ENCODE measurements at places on chromosomes 13 and 19.

- DNase-seq, result no peak
These were observed 51.7 kb downstream of the ZNF91 start for GRCh38 chr19:23343434-23344010.

GRCh38 chr13:76383676-76384461, 502.3 kb downstream of the KCTD12 start:
- no peak for DNase-seq

- DNase-seq, result no peak
These were observed 1.6 kb downstream of the GPR4 start for GRCh38 chr19:45600340-45600885.

- DNase-seq, result no peak
These were observed 51.2 kb downstream of the NLRP12 start for GRCh38 chr19:53772943-53773342.

DNA sequence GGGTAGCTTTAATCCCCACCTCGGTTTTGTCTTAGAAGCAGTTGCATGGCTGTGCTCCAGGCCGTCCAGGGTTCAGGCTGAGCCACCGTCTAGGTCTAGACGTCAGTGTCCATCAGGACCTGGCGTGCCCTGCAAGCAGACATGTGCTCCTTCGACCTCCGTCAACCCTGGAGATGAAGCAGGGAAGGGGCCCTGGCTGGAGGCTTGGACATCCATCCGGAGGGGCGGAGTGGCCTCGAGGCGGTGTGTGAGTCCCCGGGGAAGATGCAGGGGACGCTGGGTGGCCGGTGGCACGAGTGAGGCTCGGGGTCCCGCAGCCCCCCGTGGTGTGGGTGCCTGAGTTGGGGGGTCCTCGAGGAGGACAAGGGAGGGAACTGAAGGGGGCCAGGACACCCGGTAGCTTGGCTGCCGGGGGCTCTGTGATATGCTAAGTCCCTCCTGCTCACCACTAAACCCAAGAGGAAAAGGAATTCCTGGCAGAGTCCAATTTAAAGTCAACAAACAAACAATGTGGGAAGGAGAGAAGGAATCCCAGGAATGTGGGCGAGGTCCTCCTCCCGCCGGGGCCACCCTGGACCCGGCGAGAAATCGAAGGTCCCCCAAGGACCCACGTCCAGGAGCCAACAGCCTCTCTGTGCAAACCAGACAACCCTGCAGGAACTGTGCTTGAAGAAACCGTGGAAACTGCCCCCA, 14.9 kb upstream of the PTBP1 start:
- no peak for DNase-seq

DNA sequence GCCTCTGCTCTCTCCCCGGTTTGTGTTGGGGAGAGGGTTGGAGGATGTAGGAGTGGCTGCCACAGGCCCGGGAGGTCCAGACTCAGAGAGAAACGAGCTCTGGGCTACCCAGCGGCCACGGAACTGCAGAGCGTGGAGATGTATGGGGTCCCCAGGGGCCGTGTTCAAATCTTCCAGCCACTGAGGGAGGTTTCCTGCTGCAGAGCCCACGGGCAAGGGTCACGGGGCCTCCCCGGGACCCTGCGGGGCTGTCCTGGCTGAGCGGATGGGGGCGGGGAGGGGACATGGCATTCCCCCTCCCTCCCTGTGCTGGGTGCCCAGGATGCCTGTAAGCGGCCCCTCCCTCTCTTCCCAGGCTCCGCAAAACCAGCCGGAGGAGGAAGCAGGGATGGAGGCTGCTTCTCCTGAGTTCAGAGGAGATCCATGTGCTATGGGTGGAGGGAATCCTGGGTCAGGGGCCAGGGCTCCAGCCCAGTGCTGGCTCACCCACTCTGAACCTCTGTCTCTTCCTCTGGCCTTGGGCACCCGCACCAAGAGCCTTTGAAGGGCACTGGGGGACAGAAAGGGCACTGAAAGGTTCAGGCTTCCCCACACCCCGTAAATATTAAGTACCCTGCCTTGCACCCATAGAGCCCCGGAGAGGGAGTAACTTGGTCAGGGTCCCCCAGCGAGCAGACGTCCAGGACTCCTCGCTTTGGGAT, 22.6 kb downstream of the SMIM24 start:
- no peak for DNase-seq

- no peak for DNase-seq
These were observed 142.8 kb downstream of the KLF5 start for GRCh38 chr13:73201626-73202025.

DNA sequence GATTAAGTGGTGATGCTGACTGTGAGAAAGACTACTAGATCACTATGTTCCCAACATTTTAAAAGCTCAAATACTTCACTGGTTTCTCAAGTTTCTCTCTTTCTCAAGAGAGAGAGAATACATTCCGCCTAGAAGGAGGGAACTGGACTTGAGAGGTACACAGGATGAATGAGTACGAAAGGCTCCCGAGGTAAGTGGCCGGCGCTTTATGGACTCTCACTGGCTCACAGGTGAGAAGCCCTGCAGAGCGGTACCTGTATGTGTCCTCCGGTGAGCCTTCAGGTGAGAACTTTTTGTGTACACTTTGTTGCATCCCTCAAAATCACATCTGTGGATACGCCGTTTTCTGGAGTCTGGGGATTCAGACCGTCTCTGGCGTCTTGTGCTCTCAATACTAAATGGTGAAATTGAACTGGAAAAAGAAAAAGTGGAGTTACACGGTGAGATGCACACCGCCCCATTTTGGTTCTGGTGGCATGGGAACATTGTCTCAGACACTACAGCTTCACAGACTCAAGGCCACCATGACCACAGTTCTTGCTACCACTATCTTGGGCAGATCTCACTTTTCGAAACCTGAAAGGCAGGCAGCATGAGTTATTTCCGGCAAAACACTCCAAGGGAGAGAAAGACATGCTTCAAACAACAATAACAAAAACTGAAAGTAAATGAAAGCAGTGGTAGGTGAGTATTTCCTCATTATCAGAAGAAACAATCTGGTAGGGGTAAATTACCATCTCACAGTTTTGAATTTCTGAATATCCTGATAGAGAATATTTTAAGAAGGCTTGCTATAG, 418.9 kb downstream of the KLF12 start:
- no peak for DNase-seq

DNA sequence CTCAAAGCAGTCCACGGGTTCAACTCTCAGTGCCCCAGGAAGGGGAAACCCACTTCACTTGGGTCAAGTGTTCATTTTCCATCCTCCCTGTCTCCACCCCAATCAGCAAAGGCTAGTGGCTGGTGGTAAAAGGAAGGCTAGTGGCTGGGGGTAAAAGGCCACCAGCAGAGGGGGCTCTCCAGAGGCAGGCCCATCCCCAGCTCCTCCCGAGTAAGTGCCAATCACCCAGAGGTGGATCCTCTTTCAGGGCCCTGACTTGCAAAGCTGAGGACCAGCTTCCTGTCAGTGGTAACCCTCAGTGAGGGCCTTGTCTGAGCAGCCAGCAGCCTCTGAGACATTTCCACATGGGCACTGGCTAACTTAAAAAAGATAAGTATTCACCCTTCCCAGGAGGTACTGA, 22.0 kb upstream of the TPT1 start:
- DNase-seq, result no peak

DNA sequence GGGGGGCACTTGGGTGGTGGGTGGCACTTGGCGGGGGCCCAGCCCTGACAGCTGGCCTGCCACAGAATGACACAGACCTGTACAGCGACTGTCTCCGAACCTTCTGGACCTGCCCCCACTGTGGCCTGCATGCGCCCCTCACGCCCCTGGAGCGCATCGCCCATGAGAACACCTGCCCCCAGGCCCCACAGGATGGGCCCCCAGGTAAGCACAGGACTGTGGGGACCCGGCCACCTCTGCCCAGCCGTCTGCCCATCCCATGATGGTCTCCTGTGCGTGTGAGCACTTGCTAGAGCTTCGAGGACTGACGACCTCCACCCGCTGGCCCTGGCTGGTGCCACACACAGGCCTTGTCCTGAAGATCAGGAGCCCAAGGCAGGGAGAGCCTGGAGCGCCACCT, 32.0 kb downstream of the DHX34 start:
- no peak for DNase-seq

- DNase-seq, result no peak
These were observed 19.4 kb downstream of the ELAVL3 start for GRCh38 chr19:11461453-11461852.

GRCh38 chr13:79530270-79530669, 49.3 kb downstream of the NDFIP2 start:
- no peak for DNase-seq

- no peak for DNase-seq
These were observed 240.2 kb upstream of the MAB21L1 start for GRCh38 chr13:35716729-35717128.

- no peak for DNase-seq
These were observed 15.0 kb downstream of the ARHGEF7 start for GRCh38 chr13:111130116-111130508.

GRCh38 chr19:1451916-1452801, 2.2 kb downstream of the APC2 start:
- no peak for DNase-seq

DNA sequence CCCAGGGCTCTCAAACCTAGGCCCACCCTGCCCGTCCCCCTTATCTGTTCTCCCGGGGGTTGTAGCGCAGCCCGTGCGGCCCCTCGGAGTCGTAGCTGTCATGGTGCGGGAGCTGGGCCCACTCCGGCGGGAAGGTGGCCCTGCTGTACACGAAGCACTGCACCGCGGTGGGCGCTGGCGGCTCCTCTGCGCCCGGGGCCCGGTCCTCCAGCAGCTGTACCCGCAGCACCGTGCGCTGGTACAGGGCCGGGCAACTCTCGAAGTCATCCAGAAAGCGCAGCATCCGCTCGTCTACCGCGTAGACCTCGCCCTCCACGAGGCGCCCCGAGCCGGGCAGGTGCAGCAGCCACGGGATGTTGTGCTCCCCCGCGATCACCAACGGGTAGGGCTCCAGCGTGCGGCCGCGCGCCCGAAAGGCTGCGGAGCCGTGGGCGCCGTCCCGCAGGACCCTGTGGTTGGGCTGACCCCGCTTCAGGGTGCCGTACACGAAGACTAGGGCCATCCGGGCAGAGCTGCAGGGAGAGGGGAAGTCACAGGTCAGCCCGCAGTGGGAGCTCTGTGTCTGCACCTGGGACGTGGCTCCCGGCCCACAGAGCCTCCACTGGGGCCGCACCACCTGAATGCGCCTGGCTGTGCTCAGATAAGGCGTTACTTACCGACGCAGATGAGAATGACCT, 56.4 kb downstream of the GGACT start:
- DNase-seq, result no peak

DNA sequence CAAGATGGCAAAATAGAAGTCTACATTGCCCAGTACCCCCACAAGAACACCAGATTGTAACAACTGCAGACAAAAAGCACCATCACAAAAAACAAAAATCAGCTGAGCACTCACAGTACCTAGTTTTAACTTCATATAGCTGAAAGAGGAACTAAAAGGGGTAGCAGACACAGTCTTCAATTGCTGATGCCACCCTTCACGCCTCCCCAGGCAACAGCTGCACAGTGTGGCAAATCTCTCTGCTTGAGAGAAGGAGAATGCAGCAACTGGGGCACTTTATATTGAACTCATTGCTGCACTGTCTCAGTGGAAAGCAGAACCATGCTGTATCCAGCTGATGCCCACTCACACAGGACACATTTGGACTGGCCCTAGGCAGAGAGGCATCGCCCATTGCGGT, 2714.5 kb upstream of the PCDH20 start:
- DNase-seq, result no peak

DNA sequence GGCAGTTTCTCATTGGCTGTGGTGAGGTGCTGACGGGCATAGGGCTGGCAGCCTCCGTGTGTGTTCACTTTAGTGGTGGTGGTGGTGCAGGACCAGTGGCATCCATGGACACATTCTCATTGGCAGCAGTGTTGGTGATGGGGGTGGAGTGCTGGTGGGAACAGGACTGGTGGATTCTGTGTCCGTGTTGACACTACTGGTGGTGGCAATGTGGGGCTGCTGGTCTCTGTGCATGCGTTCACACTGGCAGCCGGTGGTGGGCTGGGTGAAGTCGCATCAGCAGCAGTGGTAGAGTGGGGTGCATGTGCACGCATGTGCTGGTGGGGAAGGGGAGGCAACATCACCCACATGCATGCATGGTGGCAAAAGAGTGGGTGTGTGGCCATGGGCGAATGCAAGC, 1471.4 kb upstream of the PCDH20 start:
- DNase-seq, result no peak

DNA sequence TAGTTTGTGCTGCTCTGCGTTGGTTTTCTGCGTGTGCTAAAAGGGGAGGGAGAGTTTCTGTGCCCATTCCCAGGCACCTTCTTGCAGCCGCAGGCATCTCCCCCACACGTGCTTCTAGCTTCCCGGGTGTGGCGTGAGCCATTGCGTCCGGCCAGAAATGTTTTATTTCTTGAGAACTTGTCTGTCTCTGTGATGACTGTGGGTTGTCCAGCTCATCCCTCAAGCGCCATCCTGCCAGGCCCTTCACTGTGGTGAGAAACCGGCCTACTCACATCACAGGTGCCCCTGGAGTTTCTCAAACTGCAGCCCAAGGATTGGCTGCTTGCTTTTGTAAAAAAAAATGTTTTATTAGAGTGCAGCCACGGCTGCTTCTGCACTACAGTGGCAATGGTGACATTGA, 24.2 kb downstream of the EPN1 start:
- DNase-seq, result no peak

- no peak for DNase-seq
These were observed 142.1 kb downstream of the POSTN start for GRCh38 chr13:37456506-37456905.

GRCh38 chr13:51727634-51728274, 76.2 kb downstream of the DHRS12 start:
- no peak for DNase-seq

- DNase-seq, result no peak
These were observed 159.5 kb upstream of the SOX1 start for GRCh38 chr13:111907341-111907880.

GRCh38 chr19:5645409-5645808, 22.5 kb downstream of the SAFB start:
- no peak for DNase-seq

GRCh38 chr19:14505488-14506239, 9.7 kb upstream of the GIPC1 start:
- DNase-seq, result no peak

DNA sequence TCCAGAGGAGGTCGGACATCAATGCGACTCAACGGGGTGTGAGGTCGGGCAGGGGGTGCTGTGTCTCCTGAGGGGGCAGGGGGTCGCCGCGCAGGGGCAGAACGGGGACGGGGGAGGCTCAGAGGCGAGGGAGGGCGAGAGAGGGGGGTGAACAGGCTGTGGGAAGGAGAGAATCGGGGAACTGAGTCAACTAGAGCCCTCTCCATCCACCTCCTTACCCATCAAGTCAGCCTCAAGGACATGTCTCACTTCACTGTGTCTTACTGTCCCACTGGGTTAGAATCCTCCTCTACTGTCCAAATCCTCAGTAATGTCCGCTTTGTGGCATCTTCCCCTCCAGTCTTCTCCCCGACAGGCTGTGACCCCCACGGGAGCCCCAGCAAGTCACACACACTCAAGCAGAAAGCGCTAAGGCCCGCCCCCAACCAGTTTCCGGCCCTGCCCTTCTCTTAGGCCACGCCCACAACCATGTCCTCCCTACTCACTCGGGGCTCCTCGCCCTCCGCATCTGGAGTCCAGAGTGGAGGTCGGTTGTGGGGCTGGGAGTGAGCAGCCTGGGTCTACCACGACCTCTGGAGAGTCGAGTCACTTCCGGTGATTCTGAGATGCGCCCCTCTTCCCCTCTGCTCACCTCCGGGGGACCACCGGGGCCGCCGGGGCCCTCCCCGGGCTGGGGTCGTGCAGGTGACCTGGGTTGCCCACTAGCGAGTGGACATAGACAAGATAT, 9.3 kb downstream of the PLEKHA4 start:
- DNase-seq, result no peak

- DNase-seq, result peak; percentile 48
These were observed 1.1 kb upstream of the SHC2 start for GRCh38 chr19:461721-462551.
